Bronchial epithelial cell (primary cell): ENCODE measurements at places on chromosomes 1 and 21. TPM values are rescaled to one million over a fixed set of nuclear protein-coding genes. Genes with fewer than 3 reads are reported as not detected.

CLCC1 gene
- total RNA-seq: 18.7 and 31.3 TPM in 2 replicates

NR5A2 gene
- not detected in 2 replicates for total RNA-seq

STYXL2 gene
- total RNA-seq: not detected in 2 replicates

ACTL8 gene
- total RNA-seq: not detected in 2 replicates

ATP6V1G3 gene
- not detected in 2 replicates for total RNA-seq

VHLL gene
- 0.26 and 0.77 TPM in 2 replicates for total RNA-seq

MYOG gene
- total RNA-seq: not detected in 2 replicates
